ENCODE measurements at places on chromosomes 4 and X. TPM values are rescaled to one million over a fixed set of nuclear protein-coding genes. Genes with fewer than 3 reads are reported as not detected.

- peak; percentile 89 for DNase-seq
Measured at GRCh38 chrX:65601530-65602220, 65.8 kb upstream of the MSN start.

GRCh38 chr4:7144374-7145290, 47.7 kb upstream of the SORCS2 start:
- DNase-seq = no peak

DNA sequence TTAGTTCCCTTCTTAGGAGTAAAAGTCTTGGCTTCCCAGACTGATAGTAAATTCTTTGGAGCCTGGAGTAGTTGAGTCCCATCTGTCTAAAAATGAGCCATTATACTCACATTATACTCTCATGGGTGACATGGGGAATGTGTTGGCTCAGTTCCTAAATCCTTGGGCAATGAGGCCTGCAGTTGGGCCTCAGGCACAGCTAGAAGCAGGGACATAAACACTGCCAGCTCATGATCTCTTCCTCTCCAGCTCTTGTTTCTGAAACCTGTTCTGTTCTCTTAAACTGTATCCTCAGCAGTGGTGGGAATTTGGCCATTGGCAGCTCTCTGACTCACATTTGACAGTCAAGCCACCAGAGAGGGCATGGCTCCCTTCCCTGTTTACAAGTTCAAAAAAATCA, 212.5 kb downstream of the SPATA18 start:
- DNase-seq = no peak

The EXOC1L gene
- not detected for total RNA-seq

GRCh38 chrX:117429501-117429900, 687.1 kb downstream of the KLHL13 start:
- DNase-seq = no peak

DNA sequence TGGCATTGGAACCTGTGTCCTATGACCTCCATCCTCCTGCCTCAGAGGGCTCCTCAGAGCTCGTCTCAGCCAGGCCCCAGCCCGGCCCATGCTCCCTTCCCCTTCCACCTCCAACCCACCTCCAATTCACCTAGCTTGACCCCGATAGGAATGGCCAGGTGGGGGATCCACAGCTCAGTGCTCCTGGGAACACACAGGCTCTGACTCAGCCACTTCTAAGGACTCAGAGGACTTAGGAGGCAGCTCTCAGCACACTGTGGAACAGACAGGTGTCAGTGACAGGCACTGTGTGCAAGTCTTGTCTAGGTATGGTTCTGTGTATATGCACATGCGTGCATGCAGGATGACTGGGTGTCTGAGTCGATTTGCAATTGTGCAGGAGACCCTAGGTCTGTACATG, 44.8 kb downstream of the PJA1 start:
- no peak for DNase-seq

GRCh38 chr4:84024405-84024804, 474.7 kb downstream of the NKX6-1 start:
- DNase-seq = no peak

GRCh38 chr4:96315815-96316214, 475.9 kb downstream of the PDHA2 start:
- no peak for DNase-seq

DNA sequence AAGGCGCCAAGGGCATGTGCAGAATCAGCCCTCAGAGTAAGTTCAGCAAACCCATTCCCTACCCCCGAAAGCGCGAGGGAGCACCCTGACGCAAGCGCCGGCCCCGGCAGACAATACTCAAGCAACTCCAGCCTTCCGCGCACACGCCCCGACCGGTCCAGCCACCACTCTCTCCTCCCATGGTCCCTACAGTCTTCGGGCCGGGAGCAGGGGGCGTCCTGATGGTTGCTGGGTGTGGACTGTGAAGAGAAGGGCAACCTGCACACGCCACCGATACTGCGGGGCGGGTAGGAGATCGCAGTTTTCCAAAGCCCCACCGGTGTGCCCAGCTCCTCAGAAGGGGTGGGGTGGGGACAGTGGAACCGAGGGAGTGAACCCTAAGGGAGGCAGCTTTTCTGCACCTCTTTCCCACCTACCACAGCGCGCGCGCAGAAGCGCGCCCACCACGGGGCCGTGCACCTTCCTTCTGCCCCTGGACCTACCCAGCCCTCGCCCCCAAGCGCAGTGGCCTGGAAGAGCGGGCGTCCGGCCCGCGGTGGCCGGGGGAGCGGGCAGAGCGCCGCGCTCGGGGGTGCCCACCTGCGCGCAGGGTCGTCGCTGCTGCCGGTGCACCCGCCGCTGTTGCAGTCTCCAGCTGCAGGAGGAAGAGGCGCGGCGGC, 650.2 kb upstream of the DIPK2B start:
- DNase-seq = no peak

- DNase-seq = peak; percentile 65
Measured at GRCh38 chr4:10457255-10457801, at the start of gene ZNF518B. ZNF518B (minus strand) TSS chr4:10457426; CDS start chr4:10446328, 11,098 bp downstream.

GRCh38 chr4:112288455-112288854, 2.8 kb upstream of the TIFA start:
- no peak for DNase-seq

DNA sequence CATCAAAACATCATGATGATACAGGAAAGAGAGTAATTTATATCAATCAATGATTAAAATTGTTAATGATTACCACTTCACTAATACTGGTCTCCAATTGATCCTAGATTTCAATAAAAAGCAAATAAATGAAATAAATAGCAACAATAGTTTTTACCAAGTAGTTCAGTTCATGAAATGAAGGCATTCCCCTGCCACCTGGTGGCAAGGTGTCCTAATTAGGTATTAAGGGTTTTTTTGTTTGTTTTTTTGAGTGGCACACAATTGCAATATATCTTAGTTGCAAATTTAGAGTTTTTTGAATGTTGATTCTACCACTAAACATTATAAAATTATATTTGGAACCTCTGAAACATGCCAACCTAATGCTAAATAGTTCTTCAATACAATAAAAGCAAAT, 157.4 kb upstream of the PDE5A start:
- peak; percentile 21 for DNase-seq

DNA sequence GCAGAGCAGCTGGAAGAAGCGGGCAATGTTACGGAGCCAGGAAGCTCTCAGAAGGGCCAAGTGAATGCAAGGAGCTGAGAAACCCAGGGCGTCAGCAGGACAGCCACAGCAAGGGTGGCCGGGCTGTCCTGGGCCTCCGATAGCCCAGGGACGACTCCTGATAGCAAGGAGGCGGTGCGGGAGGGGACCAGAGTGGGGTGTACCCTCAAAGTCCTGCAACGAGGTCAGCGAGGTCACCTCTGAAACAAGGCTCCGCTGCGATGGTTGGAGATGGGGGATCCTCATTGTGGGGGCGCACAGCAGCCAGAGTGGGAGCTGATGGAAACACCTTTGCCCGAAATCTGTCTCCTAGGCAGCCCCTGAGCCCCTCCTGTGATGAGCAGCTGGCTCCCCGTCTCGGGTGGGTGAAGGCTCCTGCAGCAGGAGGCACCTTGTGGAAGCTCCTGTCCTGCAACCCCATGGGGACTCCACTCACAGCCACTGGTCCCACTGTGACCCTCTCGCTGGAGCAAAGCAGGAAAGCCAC, 4.3 kb upstream of the CCNQ start:
- DNase-seq = no peak

DNA sequence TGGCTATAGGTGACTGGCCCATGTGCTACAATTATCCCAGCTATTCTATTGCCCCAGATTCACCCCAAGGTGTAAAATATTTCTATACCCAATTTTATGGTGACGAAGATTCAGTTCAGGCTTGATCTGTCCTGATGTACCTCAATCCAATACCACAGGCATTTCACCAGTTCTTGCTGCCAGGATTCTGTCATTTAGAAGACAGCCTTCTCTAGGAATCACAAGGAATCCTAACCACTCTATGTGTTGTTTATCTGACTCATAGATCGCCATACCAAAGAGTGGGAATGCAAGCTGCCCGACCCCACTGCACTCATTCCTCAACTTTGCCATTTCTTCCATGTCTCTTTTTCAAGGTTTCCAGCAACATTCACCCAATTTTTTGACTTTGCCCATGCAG, 355.0 kb upstream of the EMCN start:
- DNase-seq = no peak

The SLC6A14 gene
- 0.12 TPM for total RNA-seq

GRCh38 chr4:99594818-99595217, 20.2 kb downstream of the MTTP start:
- DNase-seq = no peak

GRCh38 chr4:167779280-167779679, 313.1 kb upstream of the ANXA10 start:
- DNase-seq = no peak

- no peak for DNase-seq
Measured at GRCh38 chrX:137896123-137896522, 330.2 kb downstream of the ZIC3 start.

The WDR17 gene
- 9.4 TPM for total RNA-seq

The TLR8 gene
- 1.4 TPM for total RNA-seq

- no peak for DNase-seq
Measured at GRCh38 chr4:47167081-47168035, 136.0 kb downstream of the GABRB1 start.

GRCh38 chr4:174211622-174212044, 71.8 kb downstream of the FBXO8 start:
- no peak for DNase-seq

GRCh38 chr4:4225915-4226605, 669 bp downstream of the OTOP1 start:
- DNase-seq = no peak

DNA sequence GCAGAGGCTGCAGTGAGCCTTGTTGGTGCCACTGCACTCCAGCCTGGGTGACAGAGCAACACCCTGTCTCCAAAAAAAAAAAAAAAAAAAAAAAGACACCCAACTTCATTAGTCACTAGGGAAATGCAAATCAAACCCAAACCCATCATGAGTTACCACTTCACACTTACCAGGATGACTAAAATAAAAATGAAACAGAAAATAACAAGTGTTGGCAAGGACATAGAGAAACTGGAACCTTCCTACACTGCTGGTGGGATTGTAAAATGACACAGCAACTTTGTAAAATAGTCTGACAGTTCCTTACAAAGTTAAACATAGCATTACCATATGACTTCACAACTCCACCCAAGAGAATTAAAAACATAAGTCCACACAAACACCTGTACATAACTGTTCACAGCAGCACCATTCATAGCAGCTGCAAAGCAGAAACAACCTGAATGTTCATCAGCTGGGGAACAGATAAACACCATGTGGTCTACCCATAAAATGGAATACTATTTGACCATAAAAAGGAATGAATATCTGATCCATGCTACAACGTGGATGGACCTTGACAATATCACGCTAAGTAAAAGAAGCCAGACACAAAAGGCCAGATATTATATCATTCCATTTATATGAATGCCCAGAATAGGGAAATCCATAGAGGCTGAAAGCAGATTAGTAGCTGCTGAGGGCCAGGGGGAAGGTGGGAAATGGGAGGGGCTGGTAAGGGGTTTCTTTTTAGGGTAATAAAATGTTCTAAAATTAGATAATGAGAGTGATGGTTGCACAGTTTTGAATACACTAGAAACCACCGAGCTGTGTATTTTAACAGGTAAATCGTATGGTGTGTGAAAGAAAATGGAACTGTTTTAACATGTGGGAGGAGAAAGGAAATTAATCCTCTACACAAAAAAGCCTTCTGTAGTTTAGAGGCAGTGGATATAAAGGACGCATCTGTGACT, 18.3 kb downstream of the CD99L2 start:
- no peak for DNase-seq

- no peak for DNase-seq
Measured at GRCh38 chr4:78922207-78922606, 17.0 kb downstream of the PAQR3 start.

DNA sequence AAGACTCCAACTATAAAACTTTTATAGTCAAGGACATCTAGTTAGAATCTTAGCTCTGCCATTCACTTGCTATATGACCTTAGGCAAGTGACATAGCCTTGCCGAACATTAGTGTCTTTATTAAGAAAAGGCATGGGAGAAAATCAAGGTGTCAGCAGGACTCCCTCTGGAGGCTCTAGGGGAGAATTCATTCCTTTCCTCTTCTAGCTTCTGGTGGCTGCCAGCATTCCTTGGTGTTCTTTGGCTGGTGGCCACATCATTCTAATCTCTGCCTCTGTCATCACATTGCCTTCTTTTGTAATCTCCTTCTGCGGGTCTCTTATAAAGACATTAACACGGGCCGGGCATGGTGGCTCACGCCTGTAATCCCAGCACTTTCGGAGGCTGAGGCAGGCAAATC, 99.8 kb downstream of the PPP1R2C start:
- no peak for DNase-seq

The ETDA gene
- total RNA-seq = not detected

DNA sequence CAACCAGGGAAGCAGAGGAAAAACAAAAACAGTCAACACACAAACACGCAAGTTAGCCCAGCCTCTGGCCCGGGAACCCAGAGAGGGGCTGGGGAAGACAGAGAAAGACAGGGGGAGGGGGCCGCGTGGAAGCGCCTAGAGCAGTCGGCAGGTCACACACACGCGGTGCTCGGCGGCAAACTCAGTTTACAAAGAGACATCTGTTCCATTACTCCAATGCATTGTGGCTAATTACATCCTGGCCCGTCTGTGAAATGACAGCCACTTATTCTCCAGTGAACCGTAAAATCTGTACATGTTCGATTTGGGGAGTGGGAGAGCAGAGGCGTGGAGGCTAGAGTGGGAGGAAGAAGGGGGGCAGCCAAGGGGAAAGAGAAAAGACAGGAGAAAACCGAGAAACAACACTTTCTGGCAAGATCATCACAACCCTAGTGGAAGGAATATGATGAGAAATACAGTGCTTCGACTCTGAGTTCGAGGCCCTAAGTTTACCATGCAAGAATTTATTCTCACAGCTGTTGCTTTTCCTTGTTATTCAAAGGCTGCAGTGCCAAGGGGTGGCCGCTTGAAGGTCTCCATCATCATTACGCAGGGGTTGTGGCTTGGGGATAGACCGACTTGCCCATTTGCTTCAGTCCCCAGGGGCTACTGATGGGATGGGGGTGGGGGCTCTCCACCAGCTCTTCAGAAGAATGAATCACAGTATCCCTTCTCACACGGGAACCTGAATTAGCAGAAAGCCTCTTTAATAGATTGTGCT, 167.7 kb downstream of the MGST2 start:
- no peak for DNase-seq

DNA sequence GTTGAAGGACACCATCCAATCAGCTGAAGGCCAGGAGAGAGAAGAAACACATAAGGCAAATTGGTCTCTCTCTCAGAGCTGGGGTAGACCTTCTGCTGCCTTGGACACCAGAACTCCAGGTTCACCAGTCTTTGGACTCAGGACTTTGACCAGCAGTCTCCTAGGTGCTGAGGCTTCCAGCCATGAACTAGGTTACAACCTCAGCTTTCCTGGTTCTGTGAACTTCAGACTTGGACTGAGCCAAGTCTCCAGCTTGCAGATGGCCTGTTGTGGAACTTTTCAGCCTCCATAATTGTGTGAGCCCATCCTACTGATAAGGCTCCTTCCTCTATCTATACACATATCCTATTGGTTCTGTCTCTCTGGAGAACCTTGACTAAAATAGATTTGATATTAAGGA, 20.6 kb upstream of the BBS12 start:
- DNase-seq = no peak

- DNase-seq = no peak
Measured at GRCh38 chr4:930827-931193, 1.3 kb downstream of the GAK start.

Data from mucosa of gallbladder (tissue), 1 donor.